Subcutaneous preadipocyte (primary cell): ENCODE measurements at places on chromosomes 3 and 15. TPM values are rescaled to one million over a fixed set of nuclear protein-coding genes. Genes with fewer than 3 reads are reported as not detected.

The EXD1 gene
- total RNA-seq = not detected in 2 replicates

The RBM6 gene
- 34.6 and 37.5 TPM in 2 replicates for total RNA-seq

The COL6A5 gene
- total RNA-seq = not detected in 2 replicates

The CHRNA5 gene
- total RNA-seq = 0.37 and 4.3 TPM in 2 replicates

The SLC49A4 gene
- 14.7 and 20.3 TPM in 2 replicates for total RNA-seq

The TMEM266 gene
- not detected in 2 replicates for total RNA-seq

The PCSK6 gene
- 1.8 and 2.9 TPM in 2 replicates for total RNA-seq

The HHATL gene
- not detected in 2 replicates for total RNA-seq

The ASB14 gene
- not detected in 2 replicates for total RNA-seq

The MESP2 gene
- 0.78 and 1.1 TPM in 2 replicates for total RNA-seq

The LSAMP gene
- under 0.01 TPM in 1 of 2 replicates, not detected in the other for total RNA-seq

The TBL1XR1 gene
- 112 and 129 TPM in 2 replicates for total RNA-seq

The ROPN1 gene
- not detected in 2 replicates for total RNA-seq

The ITIH1 gene
- total RNA-seq = not detected in 2 replicates

The CLDN18 gene
- not detected in 2 replicates for total RNA-seq

The FSIP1 gene
- 0.98 and 1.1 TPM in 2 replicates for total RNA-seq

The SCG3 gene
- not detected in 2 replicates for total RNA-seq

The SYNPR gene
- total RNA-seq = not detected in 2 replicates

The PLCL2 gene
- 41.9 and 43.4 TPM in 2 replicates for total RNA-seq

The MSL2 gene
- total RNA-seq = 11.4 and 17.0 TPM in 2 replicates

The LMAN1L gene
- total RNA-seq = not detected in 2 replicates

The SHC4 gene
- 0.39 and 0.73 TPM in 2 replicates for total RNA-seq

The ACKR2 gene
- total RNA-seq = 0.20 TPM in 1 of 2 replicates, not detected in the other

The FRMD4B gene
- 0.37 and 2.2 TPM in 2 replicates for total RNA-seq

The APOD gene
- 45.4 and 204 TPM in 2 replicates for total RNA-seq

The AHSG gene
- not detected in 2 replicates for total RNA-seq

The RTP3 gene
- not detected in 2 replicates for total RNA-seq

The CCDC54 gene
- not detected in 2 replicates for total RNA-seq

The CNTN6 gene
- total RNA-seq = not detected in 2 replicates

The AGBL1 gene
- total RNA-seq = not detected in 2 replicates

The ZPLD1 gene
- total RNA-seq = not detected in 2 replicates

The INKA1 gene
- 6.2 and 6.6 TPM in 2 replicates for total RNA-seq

The SCN5A gene
- 0.20 and 0.37 TPM in 2 replicates for total RNA-seq

The ADAMTS7 gene
- 12.1 and 19.0 TPM in 2 replicates for total RNA-seq

The ZNF502 gene
- total RNA-seq = 4.3 and 4.4 TPM in 2 replicates

The PROS1 gene
- 21.5 and 38.6 TPM in 2 replicates for total RNA-seq

The PCCB gene
- 38.9 and 57.9 TPM in 2 replicates for total RNA-seq

The CCR1 gene
- 0.59 and 3.7 TPM in 2 replicates for total RNA-seq

The CHRNA3 gene
- total RNA-seq = not detected in 2 replicates
